ENCODE measurements at places on chromosomes 11 and 22. TPM values are rescaled to one million over a fixed set of nuclear protein-coding genes. Genes with fewer than 3 reads are reported as not detected.

GRCh38 chr11:105407101-105407500 lies 202.8 kb upstream of the GRIA4 start:
- DNase-seq, result no peak

The SNRPD3 gene
- 125 TPM for total RNA-seq

The CHRM4 gene
- total RNA-seq, result 0.28 TPM

The SLCO2B1 gene
- total RNA-seq, result 9.5 TPM

DNA sequence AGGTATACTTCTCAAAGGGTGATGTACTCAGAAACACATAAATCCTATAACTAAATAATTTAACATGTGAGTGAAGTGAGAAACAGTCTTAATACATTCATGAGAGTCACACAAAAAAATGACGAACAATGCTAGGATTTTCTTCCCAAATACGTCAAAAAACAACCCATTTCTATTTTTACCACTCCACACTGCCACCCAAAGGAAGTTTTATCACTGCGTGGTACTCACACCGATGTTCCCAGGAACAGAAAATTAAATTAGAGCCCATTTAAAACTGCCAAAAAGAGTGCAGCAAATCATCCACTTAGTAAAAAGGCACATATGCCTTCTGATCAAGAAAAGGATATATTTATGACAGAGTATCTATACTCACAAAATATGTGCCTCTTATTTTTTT lies 710.9 kb upstream of the FAT3 start:
- DNase-seq, result no peak

Data from right atrium auricular region (tissue), 2 donors.